CD4-positive, alpha-beta memory T cell (primary cell): ENCODE measurements at places on chromosomes 12 and 14. TPM values are rescaled to one million over a fixed set of nuclear protein-coding genes. Genes with fewer than 3 reads are reported as not detected.
A peak's percentile ranks its signal among the peaks of the same experiment; 100 is the strongest.

GPR132 gene
- total RNA-seq, result 49.2 TPM

DHRS1 gene
- 37.6 TPM for total RNA-seq

GRCh38 chr12:95326445-95326844 is 108.8 kb downstream of the VEZT start:
- no peaks in the 10 kb centered on the region for H3K36me3 ChIP-seq
- DNase-seq, result no peak
- no peak overlapping the region for H3K27ac ChIP-seq
- H3K27me3 ChIP-seq, result no peaks in the 10 kb centered on the region

DNA sequence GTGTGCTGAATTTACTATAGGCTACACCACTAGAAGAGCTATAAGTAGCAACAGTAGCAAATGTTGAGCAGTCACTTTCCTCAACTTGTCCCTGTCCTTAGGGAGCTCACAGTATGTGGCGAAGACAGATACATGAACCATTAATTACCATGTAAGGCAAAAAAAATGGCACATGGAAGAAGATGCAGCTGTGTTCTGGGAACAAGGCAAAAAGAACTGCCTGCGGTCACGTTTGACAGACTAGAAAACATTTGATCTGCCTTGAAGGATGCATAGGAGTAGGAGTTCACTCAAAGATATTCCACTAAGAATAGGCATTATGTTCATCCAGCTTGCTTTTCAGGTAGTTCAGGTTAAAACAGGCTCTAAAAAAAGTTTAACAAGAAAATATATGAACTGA is 46.5 kb upstream of the IFNG-AS1 start:
- no peaks in the 10 kb centered on the region for H3K27me3 ChIP-seq
- no peaks in the 10 kb centered on the region for H3K4me1 ChIP-seq
- H3K27ac ChIP-seq, result no peak overlapping the region
- no peak for DNase-seq

PRB2 gene
- not detected for total RNA-seq

DNA sequence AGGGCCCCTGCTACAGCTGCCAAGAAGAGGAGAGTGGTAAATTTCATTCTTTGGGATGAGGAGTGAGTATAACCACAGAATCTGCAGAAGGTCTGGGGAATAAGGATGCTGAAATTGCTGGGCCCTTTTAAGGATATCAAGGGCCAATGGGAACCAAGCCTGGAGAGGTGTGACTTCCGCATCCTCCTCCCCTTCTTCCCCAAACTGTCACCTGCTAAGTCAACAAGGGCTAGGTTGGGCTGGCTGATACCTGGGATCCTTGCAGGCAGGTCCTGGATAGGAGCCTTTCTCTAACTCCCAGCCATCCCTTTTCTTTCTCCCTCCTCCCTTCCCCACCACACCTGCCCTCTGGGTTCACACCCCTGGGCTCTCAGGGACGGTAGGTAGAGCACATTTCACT is at the start of gene LACRT:
LACRT (minus strand) TSS at position 101 of the 400 bp plus-strand sequence; CDS start at position 47, 54 bp downstream.
- no peaks in the 10 kb centered on the region for H3K36me3 ChIP-seq
- H3K27me3 ChIP-seq, result peaks cover 3% of the 10 kb centered on the region
- no peaks in the 10 kb centered on the region for H3K4me1 ChIP-seq
- no peak within 1 kb of the TSS for H3K4me3 ChIP-seq
- no peak for DNase-seq

LTB4R2 gene
- 18.0 TPM for total RNA-seq

- no peak overlapping the region for H3K4me3 ChIP-seq
- no peak for DNase-seq
- no peaks in the 10 kb centered on the region for H3K27me3 ChIP-seq
These were observed 8.1 kb downstream of the OSBPL8 start for GRCh38 chr12:76551482-76551888.

DNA sequence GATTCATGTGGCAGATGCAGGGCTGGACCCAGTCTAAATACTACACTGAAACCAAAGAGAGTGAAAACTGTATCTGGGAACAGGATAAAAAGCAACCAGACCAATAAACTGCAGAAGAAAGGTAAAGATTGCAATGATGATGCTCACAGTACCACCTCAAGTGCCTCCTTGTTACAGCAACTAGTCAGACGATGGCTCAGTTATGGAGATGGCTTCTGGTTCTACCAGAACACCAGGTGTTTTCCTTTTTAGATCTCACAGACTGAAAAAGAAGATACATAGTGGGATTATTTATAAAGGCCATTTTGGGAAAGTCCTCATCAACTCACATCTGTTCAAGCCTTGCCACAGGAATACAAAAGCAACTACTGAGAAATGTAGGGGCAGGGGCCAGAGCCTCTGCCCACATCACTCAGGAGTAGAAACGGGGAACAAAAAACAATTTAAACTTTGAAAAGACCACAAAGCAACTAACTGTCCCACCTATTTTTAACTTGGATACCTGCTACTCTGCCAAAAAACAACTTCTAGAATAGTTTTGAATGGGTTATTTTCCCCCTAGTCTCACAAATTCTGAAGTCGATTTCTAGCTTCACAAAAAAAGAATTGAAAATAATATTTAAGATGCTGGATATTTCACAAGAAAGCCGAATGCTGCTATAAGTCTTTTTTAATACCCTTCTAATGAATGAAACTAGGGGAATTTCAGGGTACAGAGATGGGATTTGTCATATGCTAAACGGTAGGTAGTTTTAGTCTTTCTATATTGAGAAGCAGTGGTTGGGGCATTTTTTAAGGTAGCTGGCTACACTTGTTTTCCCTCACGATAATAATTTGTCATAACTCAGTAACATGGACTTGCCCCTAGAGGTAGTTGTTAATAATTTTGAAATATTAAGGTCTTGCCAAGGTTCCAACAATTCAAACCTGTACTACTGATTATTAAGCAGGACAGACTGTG is 197.2 kb upstream of the TMPO start:
- H3K27ac ChIP-seq, result no peak overlapping the region
- no peaks in the 10 kb centered on the region for H3K36me3 ChIP-seq
- H3K4me3 ChIP-seq, result no peak overlapping the region
- no peaks in the 10 kb centered on the region for H3K4me1 ChIP-seq
- H3K27me3 ChIP-seq, result no peaks in the 10 kb centered on the region

CHGA gene
- total RNA-seq, result not detected

GRCh38 chr14:52043690-52044089 is 25.2 kb downstream of the NID2 start:
- no peaks in the 10 kb centered on the region for H3K4me1 ChIP-seq
- DNase-seq, result peak; percentile 32
- no peak overlapping the region for H3K4me3 ChIP-seq
- H3K36me3 ChIP-seq, result no peaks in the 10 kb centered on the region

METTL17 gene
- 119 TPM for total RNA-seq

ACOT4 gene
- 1.2 TPM for total RNA-seq

- H3K4me1 ChIP-seq, result no peaks in the 10 kb centered on the region
- H3K4me3 ChIP-seq, result no peak overlapping the region
- H3K27me3 ChIP-seq, result no peaks in the 10 kb centered on the region
- DNase-seq, result no peak
- no peak overlapping the region for H3K27ac ChIP-seq
- no peaks in the 10 kb centered on the region for H3K36me3 ChIP-seq
These were observed 128.0 kb downstream of the CCDC91 start for GRCh38 chr12:28318273-28318672.

- H3K27me3 ChIP-seq, result no peaks in the 10 kb centered on the region
- no peak overlapping the region for H3K4me3 ChIP-seq
- no peak for DNase-seq
- H3K27ac ChIP-seq, result no peak overlapping the region
- H3K4me1 ChIP-seq, result no peaks in the 10 kb centered on the region
These were observed 127.5 kb downstream of the TMX1 start for GRCh38 chr14:51367600-51367931.

GRCh38 chr12:89016970-89017778 is 335.1 kb downstream of the DUSP6 start:
- H3K36me3 ChIP-seq, result no peaks in the 10 kb centered on the region
- peaks cover 10% of the 10 kb centered on the region for H3K4me1 ChIP-seq
- H3K27ac ChIP-seq, result no peak overlapping the region
- H3K4me3 ChIP-seq, result no peak overlapping the region
- DNase-seq, result peak; percentile 53

DNA sequence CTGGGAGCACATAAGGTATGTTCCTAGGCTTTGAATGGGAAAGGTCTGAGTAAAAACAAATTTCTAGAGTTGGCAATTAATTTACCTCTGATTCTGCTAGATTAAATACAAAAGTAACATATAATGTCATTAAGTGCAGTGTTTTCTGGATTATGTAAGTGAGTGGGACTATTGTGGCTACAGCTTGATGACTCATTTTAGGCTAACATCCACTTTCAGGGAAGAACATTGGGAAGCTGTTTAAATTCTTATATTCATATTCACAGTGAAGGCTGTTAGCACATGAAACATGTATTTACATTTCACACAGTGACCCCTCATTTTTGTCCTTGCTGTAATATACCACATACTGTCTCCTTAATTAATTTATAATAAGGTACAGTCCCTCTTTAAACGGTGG is 13.2 kb upstream of the BMAL2 start:
- no peaks in the 10 kb centered on the region for H3K4me1 ChIP-seq
- no peaks in the 10 kb centered on the region for H3K36me3 ChIP-seq
- H3K27me3 ChIP-seq, result no peaks in the 10 kb centered on the region
- DNase-seq, result no peak
- no peak overlapping the region for H3K27ac ChIP-seq

DNA sequence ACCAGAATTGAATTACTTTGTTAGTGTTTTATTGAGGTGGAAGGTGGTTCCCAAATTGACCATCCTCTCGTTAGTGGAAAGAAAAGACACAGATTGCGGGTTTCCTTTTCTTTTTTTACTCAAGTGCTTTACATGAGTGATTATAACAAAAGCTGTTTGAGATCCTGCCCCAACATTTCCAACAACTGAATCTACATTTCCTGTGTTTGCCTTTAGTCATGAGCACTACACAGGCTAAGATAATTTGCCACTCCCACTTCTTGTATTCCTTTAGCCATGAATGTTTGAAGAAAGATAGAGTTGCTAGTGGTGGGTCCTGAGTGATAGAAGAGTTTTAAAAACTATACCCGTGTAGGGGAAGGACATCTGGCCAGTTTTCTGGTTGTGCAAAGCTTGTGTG is 16.0 kb downstream of the RERGL start:
- H3K27ac ChIP-seq, result no peak overlapping the region
- no peak overlapping the region for H3K4me3 ChIP-seq
- H3K27me3 ChIP-seq, result no peaks in the 10 kb centered on the region
- H3K4me1 ChIP-seq, result no peaks in the 10 kb centered on the region
- no peaks in the 10 kb centered on the region for H3K36me3 ChIP-seq
- no peak for DNase-seq

GRCh38 chr12:92487138-92487485 is 215.7 kb upstream of the PLEKHG7 start:
- no peak overlapping the region for H3K4me3 ChIP-seq
- H3K4me1 ChIP-seq, result no peaks in the 10 kb centered on the region
- DNase-seq, result no peak
- no peak overlapping the region for H3K27ac ChIP-seq
- no peaks in the 10 kb centered on the region for H3K36me3 ChIP-seq

HPD gene
- not detected for total RNA-seq

PTHLH gene
- total RNA-seq, result not detected

GRCh38 chr14:103524002-103524935 is 1.6 kb upstream of the CKB start:
- H3K27ac ChIP-seq, result no peak overlapping the region
- no peak overlapping the region for H3K4me3 ChIP-seq
- no peaks in the 10 kb centered on the region for H3K36me3 ChIP-seq

DNA sequence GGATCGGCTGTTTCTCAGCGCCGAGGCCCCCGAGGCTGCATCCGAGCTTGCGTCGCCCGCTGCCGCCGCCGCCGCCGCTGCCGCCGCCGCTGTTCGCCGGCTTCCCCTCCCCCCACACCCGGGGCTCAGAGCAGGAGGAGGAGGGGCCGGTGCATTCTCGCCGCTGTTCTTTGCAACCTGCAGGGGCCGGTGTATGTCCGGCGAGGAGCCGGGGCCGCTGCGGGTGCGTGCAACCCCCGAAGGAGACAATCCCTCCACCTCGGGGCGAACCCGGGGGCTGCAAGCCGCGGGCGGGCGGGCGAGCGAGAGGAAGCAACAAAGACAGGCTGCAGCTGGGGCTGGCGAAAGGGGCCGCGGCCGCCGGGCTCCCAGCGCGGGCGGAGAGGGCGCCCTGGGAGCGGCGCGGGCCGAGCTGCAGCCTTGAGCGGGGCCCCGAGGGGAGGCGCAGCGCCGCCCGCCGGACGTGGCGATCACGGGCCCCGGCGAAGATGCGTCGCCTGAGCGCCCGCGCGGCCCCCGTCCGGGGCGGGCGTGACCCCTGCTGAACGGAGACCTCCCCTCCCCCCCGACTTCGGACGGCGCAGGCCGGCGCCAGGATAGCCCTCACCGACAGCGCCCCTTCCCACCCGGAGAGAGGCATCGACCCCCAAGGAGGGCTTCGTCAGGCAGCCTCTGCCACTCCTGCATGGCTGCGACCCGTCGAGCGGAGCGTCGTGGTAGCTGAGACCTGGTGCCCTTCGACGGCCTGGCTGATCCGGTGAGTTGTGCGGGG is 702 bp downstream of the FAM222A start:
- H3K36me3 ChIP-seq, result no peaks in the 10 kb centered on the region
- peak; percentile 59 for DNase-seq
- no peak overlapping the region for H3K4me3 ChIP-seq
- peak overlapping the region; percentile 30 for H3K27ac ChIP-seq
- peaks cover 12% of the 10 kb centered on the region for H3K4me1 ChIP-seq

DPPA3 gene
- not detected for total RNA-seq

HVCN1 gene
- total RNA-seq, result 7.8 TPM

TSPAN9 gene
- 0.67 TPM for total RNA-seq

DNA sequence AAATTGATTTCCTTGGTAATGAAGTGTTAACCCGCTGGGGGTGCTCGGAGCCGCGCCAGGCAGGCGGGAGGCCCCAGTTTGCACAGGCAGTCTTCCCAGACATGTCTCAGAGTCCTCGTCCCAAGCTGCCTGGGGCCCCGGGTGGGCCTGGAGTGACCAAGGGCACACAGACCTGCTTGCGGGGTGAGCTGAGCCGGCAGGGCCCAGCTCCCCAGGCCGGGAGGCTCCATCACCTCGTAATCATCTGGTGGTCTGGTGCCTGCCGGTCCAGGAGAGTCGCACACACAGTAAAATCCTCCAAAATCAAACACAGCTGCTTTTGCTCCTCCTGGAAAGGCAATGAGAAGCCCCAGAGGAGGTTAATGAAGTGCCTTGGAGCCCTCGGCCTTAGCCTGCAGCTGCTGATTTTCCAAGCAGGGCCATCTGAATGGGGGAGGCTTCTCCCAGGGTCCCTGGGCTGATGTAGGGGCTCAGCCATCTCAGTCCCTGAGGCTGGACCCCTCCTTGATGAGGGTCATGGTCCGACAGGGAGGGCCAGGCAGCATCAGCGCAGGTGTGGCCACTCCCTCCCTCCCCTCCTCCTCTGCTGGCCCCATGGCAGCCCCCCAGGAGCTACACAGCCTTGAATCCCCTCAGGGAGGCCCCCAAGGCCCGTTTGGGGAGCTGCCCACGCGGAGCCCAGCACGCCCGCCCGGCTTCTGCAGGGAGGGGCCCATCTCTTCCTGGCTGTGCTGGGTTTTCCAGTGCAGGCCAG is 39.4 kb upstream of the FBRSL1 start:
- no peak for DNase-seq
- H3K4me3 ChIP-seq, result no peak overlapping the region
- H3K27ac ChIP-seq, result no peak overlapping the region
- H3K36me3 ChIP-seq, result no peaks in the 10 kb centered on the region
- peaks cover 18% of the 10 kb centered on the region for H3K4me1 ChIP-seq
- no peaks in the 10 kb centered on the region for H3K27me3 ChIP-seq
